IMR-90 (cell line): ENCODE measurements at places on chromosomes 1 and 21. TPM values are rescaled to one million over a fixed set of nuclear protein-coding genes. Genes with fewer than 3 reads are reported as not detected.

SPATA45 gene
- total RNA-seq = not detected in 2 replicates

INAVA gene
- under 0.01 TPM in 1 of 2 replicates, not detected in the other for total RNA-seq

ASCL5 gene
- total RNA-seq = not detected in 2 replicates

ABCG1 gene
- total RNA-seq = under 0.01 and 0.36 TPM in 2 replicates

SPRR2B gene
- not detected in 2 replicates for total RNA-seq

AUNIP gene
- 3.9 and 5.0 TPM in 2 replicates for total RNA-seq

PLCH2 gene
- 0.18 and 0.28 TPM in 2 replicates for total RNA-seq

TMEM52 gene
- 0.28 and 0.54 TPM in 2 replicates for total RNA-seq
